CD8-positive, alpha-beta T cell (primary cell): ENCODE measurements at places on chromosomes 5 and 9.
A peak's percentile ranks its signal among the peaks of the same experiment; 100 is the strongest.

DNA sequence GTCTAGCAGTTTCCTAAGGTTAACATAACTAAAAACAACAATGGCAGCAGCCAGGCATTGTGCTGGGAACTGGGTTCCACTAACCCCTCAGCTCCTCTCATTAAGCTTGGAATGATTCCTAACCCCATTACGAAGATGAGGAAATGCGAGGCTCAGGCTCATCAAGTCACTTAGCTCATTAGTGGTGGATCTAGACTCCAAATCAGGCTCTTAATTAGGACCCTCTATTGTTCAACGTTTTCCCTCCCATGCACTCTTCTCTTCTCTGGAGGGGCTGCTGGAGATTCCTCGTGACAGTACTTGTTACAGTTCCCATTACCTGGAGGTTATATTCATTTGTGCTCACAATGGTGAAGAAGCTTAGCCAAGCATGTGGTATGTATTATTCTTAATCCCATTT, 6.5 kb downstream of the TAS2R1 start:
- no peak for DNase-seq

DNA sequence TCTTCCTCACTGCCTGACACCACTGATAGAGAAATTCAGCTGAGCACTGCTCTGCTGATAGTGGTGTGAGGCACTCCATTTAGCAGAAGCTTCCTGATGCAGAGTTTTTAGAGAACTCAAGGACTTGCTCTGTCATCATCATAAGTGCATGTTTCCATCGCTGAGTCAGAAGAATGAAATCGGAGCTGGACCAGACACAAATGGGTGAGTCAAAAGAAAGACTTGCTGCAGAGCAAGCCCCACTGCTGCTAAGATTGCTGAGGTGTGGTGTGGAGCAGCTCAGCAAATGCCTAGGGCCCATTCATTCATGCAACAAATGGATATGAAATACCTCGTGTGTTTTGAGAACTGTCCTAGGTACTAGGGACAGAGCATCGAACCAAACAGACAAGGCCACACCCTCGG, 410.2 kb upstream of the SLC30A5 start:
- DNase-seq: no peak

DNA sequence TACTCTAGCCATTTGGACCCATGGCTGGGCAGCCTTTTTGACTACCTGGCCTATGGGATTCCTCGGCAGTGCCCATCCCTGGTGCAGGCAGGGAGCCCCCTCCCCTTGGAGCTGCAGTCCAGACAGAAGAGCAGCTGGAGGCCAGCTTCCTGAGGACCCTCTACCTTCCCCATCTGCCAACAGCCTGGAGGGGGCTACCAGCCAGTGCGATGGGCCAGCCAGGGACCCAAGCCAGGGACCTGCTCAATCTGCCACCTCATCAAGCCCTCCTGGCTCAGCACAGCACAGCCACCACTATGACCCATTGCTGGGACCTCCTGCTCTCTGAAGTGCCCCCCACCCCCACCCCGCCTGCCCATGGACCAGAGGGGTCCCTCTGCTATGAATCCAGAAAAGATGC, 22.6 kb upstream of the TDRD7 start:
- DNase-seq: no peak

- no peak for DNase-seq
These were observed 79.7 kb downstream of the PBX3 start for GRCh38 chr9:125826850-125827249.

GRCh38 chr5:107564931-107565372, 105.8 kb downstream of the EFNA5 start:
- no peak for DNase-seq

GRCh38 chr5:91026466-91026865, 356.7 kb downstream of the ARRDC3 start:
- DNase-seq: no peak

DNA sequence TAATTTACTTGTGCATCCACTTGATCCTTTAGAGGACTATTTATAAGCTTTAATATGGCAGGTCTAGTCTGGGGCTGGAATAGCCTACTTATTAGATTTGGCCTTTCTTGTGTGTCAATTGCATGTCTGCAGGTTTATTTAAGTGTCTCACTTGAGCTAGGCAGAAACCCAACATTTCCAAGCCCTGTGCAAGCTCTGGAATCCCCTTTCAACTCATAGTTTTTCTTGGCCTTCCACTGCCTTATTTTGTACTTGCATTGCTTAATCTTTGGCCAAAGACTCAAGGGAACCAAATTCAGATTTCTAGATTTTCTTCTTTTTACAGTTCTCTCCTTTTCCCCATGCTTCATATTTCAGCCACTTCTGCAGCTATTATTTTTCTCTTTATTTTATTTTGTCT, 102.4 kb upstream of the RFX3 start:
- DNase-seq: no peak

DNA sequence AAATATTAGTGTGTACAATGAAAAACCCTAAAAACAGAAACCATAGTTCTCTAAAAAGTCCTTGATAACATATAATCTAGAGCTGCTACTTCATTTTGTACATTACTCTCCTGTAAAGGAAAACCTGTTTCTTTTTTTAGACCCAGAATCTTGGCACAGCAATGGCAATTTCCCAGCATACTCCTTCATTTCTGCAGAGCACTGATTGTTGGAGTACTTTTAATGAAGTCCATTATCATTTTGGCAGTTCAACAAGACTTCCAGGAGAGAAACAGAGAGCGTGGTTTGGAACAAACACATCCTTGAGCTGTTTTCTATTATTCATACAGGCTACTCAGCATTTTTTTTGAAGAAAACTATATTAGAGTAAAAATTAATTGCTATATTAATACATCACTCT, 22.7 kb upstream of the MROH2B start:
- no peak for DNase-seq

DNA sequence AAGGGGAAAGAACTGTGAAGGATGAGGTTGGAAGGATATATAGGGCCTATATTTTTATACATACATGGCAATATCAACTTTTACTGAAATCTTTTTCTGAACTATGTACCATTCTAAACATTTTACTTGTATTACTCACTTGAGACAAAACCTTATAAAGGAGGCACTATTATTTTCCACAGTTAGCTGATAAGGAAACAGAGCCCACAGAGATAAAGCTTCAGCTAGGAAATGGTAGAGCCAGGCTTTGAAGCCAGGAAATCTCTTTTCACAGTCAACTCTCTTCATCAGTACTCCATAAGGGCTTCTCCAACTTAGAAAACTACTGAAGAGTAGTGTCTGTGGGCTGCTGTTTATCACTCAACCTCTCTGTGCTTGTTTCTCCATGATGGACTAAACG, 613.7 kb downstream of the PRELID2 start:
- no peak for DNase-seq

DNA sequence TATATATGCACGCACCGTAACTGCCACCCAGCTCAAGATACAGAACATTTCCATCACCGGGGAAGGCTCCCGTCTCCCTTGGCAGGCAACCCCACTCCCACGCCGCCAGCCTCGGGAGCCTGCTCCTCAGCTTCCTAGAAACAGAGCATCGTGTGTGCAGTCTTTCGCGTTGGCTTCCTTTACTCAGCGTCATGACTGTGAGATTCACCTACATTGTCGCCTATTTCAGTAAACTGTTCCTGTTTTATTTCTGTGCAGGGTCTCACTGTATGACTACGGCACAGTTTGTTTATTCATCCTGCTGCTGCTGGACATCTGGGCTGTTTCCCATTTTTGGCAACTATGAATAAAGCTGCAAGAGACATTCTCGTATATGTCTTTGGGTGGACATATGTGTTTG, 90.7 kb downstream of the STK10 start:
- DNase-seq: no peak

- DNase-seq: no peak
These were observed 788 bp downstream of the ZNF346 start for GRCh38 chr5:177023303-177023664.

DNA sequence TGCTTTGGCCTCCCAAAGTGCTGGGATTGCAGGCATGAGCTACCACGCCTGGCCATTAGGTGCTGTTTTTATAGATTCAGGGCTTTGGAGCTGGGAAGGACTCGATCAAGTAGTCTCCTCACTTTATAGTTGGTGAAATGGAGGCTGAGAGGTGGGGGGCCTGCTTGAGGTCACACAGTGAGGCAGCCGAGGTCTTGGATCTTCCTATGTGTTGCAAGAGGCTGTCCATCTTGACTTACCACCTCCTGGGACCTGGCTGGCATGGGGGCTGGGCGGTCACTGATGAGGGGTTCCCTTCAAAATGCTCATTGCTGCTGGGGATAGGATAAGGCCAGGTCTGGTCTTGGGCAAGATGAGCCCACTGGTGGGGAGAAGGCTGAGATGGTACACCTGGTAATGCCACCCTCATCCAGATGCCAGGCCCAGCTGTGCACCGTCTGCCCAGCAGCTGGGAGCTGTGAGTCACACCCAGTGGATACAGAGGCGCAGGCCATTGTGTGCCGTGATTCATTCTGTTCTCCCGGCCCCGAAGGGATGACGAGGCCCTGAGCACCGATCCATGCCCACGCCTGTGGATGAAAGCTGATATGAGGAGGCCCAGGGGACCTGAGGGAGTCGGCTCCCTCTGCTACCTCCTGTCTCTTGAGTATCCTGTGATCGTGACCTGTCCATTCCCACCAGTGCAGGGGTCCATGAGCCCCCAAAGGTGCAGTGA, 10.5 kb upstream of the NDST1 start:
- no peak for DNase-seq

- DNase-seq: no peak
These were observed 605.1 kb upstream of the DAB2 start for GRCh38 chr5:40029711-40030495.

DNA sequence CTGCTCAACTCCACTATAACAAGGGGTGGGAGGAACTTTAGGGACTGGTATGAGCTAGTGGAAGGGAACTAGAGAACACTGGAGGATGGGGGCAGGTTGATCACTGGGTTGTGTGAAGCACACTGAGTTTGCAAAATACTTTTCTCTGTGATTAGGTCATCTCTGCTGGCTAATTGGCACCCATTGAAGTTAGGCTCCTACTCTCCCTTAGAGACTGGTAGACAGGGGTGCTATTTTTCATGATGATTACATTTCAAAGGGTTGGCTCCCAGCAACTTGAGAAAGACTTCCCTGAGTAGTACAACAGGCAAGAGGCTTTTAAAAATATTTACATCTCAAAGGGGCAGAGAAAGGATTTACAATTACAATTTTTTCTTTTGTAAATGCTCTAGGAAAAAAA, 50.4 kb upstream of the MTAP start:
- DNase-seq: no peak

DNA sequence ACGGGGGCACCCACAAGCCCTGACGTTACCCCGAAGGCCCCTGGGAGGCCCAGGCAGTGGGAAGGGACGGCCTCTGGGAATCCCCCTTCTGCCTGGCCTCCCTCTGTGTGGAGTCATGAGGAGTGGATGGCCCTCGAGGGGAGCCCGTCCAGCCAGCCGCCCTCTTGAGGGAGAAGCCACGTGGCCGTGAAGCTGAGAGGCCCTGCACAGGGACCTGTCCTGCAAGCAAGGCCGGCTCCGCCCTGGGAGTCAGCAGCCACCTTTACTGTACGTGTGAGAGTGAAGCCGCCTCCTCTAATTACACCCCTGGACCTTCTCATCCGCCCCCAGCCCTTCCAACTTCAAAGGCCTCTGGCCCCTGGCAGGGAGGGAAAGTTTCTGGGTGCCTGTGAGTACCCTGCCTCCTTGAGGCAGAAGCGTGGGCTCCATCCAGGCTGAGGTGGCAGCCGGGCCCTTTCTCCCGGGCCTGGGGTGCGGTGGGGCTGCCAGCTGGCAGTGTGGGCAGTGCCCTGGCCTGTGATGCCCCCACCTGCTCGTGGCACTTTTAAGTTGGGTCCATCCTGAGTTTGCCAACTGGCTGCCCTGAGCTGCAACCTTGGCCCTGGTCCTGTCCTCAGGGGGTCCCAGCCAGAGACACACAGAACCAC, 55.9 kb upstream of the EGFL7 start:
- DNase-seq: no peak

- DNase-seq: no peak
These were observed 583.4 kb downstream of the ACTL7B start for GRCh38 chr9:108272349-108272899.

GRCh38 chr5:86709157-86709881, 91.6 kb downstream of the COX7C start:
- DNase-seq: no peak

- no peak for DNase-seq
These were observed 159.4 kb downstream of the PIK3R1 start for GRCh38 chr5:68374796-68375518.

DNA sequence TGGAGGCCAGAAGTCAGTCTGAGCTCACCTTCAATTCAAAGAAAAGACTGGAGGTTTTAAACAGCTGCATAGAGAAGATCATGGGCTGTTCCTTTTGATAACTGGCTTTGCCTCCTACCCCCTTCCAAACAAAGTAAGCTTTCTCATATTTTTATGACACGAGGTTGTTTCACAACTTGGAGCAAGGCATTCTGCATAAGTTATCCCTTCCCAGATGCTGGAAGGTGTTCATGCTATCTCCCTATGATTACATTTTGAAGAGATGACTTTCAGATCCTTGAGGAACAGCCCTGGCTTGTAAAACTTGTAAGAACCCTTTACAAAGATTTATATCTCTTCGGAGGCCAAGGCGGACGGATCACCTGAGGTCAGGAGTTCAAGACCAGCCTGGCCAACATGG, 571.9 kb upstream of the FTMT start:
- no peak for DNase-seq

DNA sequence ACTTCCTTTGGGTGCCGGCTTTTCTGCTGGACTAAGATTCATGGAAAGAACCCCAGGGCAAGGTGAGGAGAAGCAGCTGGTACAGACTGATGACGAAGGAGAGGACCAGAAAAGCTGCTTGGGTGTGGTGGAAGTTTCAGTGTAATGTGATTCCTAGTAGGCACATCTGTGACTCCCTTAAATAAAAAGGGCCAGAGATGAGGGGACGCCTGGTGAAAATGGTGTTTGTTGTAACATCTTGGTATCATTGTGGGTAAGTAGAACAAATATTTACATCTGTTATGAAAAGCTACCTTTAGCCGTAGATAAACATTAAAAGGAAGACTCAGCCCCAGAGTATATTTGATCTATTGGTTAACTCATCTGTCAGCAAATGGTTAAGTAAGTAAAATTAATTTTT, 33.8 kb downstream of the OTULINL start:
- DNase-seq: no peak

GRCh38 chr9:125745682-125746016, 1.5 kb upstream of the PBX3 start:
- no peak for DNase-seq

GRCh38 chr5:93620487-93621326, 37.7 kb downstream of the NR2F1 start:
- peak; percentile 43 for DNase-seq

DNA sequence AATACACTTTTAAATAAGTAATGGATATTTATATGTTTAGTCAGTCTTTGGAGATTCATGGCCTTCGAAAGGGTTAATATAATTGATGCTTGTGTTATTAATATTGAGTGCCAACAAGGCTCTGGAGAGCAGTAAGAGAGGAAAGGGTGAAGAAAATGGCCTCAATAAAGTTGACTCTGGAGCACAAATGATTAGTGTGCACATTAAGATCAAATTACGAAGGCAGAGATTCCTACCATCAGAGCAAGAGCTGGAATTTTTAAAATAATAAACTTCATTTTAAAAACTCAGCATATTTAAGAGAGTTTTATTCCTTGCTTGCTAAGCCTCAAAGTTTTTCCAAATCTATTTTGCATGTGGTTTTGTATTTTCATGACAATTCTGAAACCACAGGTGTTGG, 14.8 kb downstream of the SLC44A1 start:
- no peak for DNase-seq
